ENCODE measurements at places on chromosomes 16 and 17.
A peak's percentile ranks its signal among the peaks of the same experiment; 100 is the strongest.

GRCh38 chr17:19868079-19868395, 301 bp upstream of the ULK2 start:
- no peak for DNase-seq

DNA sequence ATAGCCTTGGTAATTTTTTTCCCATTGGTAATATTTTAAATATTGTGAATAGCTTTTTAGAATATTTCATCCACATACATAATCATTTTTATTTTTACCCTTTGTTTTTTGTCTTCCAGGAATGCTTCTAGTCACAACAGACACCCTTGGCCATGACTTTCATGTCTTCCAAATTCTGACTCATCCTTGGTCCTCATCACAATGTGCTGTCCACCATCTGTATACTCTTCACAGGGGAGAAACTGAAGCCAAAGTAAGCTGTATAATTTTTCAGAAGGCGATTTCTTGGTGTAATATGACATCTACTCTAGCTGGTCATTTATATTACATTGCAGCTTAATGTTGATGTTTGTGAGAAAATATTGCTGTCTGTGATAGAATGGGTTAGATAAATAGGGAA, 269.4 kb downstream of the BCAS3 start:
- no peak for DNase-seq

GRCh38 chr17:81957691-81958432, 3.1 kb downstream of the NOTUM start:
- DNase-seq: no peak

- DNase-seq: no peak
Observed at GRCh38 chr17:44518032-44518431, 14.8 kb upstream of the GPATCH8 start.

DNA sequence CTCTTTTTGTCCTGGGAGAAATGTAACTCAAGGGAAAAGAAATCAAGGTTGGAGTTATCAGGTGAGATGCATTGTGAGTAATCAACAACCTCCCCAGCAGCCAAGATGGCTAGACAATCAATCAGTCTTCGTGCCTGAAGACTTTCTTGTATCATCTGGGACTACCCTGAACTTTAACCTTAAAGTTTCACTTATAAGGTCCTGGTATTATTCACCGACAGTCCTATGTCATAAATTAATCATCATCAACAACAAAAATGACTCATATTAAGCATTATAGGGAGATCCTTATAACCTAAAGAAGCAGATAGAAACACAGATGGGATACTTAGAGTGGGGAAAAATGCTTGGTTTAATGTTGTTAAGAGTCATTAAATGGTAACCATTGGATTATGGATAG, 7.7 kb upstream of the TEKT3 start:
- no peak for DNase-seq

GRCh38 chr16:2738615-2739014, 13.8 kb upstream of the SRRM2 start:
- no peak for DNase-seq

GRCh38 chr17:32814836-32815235, 62.1 kb downstream of the MYO1D start:
- DNase-seq: no peak

GRCh38 chr17:66488864-66489263, 186.5 kb downstream of the PRKCA start:
- no peak for DNase-seq

- DNase-seq: no peak
Observed at GRCh38 chr16:90031186-90031930, 12.1 kb upstream of the DBNDD1 start.

DNA sequence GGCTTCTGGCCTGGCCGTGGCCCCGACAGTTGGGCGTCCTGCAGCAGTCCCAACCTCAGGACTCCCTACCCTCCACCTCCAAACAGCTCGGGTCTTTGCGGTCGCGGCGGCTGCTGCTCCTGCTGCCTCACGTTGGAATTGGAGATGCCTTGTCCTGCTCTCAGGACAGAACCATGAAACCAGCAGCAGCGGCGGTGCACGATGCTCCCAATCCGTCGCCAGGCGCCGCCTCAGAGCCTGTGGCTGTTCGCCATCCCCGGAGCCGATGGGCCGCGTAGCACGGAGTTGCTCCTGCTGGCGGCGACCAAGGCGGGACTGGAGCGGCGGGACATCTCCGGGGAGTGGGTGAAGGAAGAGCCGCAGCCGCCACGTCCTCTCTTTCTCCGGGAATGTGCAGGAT, 1965.9 kb downstream of the TP53TG3F start:
- DNase-seq: no peak

DNA sequence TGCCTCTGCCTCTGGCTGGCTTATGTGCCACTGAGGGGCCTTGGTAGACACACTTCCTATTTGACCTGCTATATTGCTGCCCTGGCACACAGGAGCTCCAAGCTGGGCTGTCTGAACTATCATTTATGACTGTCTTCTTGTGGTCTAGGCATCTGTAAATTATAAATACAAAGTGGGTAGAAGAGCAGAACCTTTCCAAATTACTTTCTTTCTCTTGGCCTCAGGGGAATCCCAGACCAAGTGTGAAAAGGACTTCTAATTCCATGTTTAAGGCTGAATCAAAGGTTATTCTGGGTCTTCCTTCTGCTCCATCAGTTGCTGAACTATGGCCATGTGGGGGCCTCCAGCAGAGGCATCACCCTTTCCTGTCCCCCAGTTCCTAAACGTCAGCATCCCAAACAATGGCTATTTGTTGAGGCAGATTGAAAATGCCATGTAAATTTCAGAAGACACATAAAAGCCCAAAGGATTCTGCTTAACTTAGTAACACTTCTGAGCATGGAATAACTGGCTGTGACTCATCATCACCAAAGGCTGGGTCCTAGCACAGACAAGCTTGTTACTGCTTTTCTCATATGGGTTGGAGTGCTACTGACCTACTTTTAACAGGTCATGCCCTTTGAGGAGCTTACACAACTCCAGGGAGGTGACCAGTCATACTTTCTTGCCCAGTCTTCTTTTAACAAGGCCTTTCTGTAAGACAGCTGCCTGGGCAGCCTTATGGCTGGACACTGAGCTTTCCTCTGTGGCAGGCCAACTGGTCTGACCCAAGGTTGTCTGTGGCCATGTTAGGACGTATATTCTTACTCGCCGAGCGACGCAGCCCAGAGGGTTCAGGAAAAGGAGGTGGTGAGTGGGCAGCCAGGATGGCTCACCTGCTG, 154.8 kb downstream of the VPS53 start:
- DNase-seq: no peak

- no peak for DNase-seq
Observed at GRCh38 chr17:62648251-62648955, 20.9 kb downstream of the MRC2 start.

DNA sequence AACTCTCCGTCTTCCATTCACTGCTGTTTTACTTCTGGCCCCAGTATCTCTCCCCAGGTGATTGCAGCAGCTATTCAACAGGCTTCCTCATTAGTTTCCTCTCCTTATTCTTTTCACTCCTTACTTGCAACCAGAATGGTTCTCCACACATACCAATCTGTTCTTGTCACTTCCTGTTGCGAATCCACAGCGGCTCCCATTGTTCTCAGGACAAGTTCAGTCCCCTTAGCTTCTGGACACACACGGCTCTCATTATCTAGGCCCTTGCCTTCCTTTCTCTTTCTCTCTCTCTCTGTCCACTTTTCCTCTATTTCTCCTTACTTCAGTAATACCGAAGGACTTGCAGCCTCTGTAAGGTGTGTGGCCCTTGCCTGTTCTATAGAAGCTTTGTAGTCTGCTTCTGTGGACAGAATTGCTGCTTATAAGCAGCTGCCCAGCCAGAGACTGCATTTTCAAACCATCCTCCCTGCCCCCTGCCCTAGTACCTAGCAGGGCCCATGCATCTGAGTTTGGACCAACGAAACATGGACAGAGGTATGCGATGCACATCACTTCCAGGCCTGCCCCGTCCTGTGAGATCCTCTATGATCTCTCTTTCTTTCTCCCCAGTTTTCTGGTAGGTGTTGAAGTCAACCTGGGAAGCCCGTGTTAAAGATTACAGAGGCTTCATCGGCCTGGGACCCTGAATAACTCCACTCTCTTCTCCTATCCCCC, 45.7 kb downstream of the VAT1L start:
- no peak for DNase-seq

DNA sequence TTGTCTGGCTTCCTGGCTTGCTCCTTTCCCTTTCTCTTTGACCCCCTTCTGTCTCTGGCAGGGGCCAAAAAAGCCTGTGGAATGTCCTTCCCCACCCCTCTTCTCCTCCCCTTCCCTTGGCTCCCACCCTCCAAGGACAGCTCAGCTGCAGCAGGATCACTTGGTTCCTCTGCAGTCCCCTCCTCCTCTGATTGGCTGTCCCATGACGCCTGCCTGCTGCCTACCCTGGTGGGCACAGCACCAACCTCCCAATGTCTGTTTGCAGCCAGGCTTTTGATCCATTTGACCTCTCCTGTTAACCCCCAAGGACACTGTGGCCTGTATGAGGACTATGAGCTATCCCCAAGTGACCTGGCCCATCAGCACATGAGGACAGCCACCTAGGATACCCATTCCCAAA, 14.8 kb upstream of the MTMR4 start:
- no peak for DNase-seq

- DNase-seq: no peak
Observed at GRCh38 chr16:22023505-22023904, 15.6 kb downstream of the MOSMO start.

GRCh38 chr16:4330277-4330874, 14.5 kb downstream of the GLIS2 start:
- peak; percentile 68 for DNase-seq

- DNase-seq: no peak
Observed at GRCh38 chr16:49416001-49416675, 42.5 kb downstream of the C16orf78 start.

GRCh38 chr16:84255050-84255810, 15.4 kb upstream of the KCNG4 start:
- DNase-seq: no peak

DNA sequence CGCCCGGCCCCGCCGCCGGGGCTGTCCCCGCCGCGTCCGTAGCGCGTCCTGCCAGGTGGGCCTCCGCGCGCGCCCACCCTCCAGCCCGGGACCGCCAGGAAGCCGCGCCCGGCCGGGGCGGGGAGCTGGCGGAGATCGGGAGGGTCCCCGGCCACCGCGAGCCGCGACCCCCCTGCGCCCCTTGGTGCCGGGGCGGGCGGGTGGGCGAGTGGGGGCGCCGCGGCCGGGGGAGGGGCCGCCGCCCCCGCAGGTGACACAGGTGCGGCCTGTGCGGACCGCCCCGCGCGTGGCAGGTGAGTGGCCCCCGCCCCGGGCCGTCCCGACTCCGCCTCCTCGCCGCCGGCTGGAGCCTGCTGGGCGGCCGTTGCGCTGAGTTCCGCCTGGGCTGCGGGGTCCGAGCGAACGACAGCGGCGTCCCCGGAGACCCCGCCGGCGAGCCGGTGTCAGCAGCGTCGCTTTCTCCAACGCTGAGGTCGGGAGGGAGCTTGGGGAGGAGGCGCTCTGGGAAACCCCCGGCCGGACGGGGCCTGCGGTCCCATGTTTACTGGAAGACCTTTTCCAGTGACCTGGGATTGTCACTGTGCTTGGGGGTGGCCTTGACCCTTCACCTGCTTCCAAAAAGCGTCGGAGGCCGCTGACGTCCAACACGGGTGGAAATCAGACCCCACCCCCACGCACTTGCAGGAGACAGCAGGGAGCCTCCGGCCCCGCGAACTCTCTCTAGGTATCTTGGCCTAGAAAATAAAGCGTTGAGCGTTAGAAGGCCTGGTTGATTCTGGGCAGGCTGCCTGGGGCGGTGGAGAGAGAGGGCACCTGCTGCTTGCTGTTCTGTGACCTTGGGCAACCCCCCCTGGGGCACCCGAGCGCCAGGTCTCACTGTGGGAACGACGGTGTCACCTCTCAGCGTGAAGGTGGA, 542 bp downstream of the KLHL36 start:
- DNase-seq: peak; percentile 46

- DNase-seq: no peak
Observed at GRCh38 chr17:66678827-66679226, 156.1 kb upstream of the CACNG5 start.

DNA sequence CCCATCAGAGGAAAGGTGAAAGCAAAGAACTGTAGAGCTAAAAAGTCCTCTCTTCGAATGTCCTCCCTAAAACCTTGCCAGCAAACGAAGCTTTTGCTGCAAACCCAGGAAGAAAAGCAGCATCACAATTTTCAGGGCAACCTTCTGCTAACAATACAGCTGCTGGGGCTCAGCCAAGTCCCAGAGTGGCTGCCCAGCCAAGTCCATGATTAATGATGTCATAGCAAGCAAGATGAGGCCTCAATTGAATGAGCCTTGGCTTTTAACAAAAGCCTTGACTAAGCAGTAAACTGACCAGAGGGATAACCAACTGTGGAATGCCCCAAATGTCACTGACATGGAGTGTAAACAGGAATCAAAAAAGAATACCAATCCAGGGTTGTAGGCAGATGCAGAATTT, 342.7 kb downstream of the PMP22 start:
- no peak for DNase-seq

GRCh38 chr17:40025991-40026815, 11.0 kb downstream of the CSF3 start:
- peak; percentile 8 for DNase-seq

GRCh38 chr16:48526058-48526957, 83.7 kb downstream of the N4BP1 start:
- DNase-seq: peak; percentile 18

DNA sequence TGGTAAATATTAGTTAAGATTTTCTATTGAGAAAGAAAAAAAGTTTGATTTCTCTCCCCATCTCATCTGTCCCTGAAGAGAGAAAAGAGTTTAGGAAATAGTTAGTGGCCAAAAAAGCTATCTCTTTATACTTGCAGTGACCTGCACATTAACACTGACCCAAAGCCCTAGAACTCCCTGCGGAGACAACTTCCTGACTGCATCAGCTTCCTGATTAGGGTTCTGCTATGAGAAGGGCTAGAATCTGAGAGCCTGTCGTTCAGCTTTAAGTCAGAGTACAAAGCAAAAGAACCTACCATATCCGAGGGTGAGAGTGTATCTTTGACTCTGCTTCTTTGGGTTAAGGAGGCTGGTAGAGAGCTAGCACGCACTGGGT, 24.7 kb downstream of the LIMD2 start:
- no peak for DNase-seq

DNA sequence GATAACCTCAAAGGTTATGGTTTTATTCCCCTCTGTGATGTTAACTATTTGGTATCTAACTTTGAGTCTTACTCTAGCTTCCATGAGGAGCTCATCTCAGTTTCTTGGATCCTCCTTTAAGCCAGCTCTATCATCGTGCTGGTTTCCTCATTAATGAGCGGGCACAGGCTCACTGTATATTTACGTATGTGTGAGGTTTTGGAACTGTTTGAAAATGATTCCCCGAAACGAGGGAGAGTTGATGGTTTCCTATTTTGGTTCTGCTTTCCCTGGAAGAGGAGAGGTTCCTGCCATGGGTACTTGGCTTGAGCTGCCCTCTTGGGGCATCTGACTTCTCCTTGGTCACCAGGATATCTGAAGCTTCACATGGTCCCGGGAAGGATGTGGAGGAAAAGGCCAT, 32.7 kb upstream of the PIK3R6 start:
- no peak for DNase-seq

All from stimulated activated CD4-positive, alpha-beta T cell treated with anti-CD3 and anti-CD28 coated beads, Interleukin-1b, Interleukin-23, amount 100 ng/mL, for 4 hours (primary cell).